BE2C (cell line): ENCODE measurements at places on chromosomes 1 and 21.

DNA sequence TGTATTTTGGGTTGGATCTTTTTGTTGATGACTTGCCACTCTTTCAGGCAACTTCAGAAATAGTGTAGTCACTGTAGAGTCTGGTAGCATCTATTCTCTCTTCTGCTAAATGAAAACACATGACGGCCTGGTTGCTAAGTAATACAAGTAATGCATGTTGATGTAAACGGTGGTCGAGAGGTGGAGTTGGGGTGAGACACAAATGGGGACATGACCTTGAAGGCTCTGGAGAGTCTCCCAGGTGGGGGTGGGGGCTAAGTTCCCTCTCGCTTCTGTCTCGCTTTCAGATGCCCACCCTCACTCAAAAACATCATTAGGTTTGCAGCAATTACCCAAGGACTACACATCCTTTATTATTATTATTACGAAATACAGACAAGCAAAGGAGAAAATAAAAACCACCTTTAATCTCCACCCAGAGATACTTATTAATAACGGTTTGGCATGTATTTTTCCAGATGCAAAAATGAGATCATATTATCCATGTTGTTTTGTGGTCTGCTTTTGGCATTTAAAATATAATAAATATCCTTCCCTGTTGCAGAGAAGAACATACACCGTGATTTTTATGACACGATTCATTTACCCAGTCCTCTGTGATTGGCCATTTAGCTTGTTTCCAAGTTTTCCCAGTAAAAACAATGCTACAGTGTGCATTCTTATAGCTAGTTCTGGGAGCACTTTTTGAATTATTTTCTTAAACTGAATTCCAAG lies 138.1 kb downstream of the MIS18A start:
- DNase-seq, result no peak

GRCh38 chr1:66069976-66070876 lies 277.5 kb downstream of the PDE4B start:
- DNase-seq, result no peak

DNA sequence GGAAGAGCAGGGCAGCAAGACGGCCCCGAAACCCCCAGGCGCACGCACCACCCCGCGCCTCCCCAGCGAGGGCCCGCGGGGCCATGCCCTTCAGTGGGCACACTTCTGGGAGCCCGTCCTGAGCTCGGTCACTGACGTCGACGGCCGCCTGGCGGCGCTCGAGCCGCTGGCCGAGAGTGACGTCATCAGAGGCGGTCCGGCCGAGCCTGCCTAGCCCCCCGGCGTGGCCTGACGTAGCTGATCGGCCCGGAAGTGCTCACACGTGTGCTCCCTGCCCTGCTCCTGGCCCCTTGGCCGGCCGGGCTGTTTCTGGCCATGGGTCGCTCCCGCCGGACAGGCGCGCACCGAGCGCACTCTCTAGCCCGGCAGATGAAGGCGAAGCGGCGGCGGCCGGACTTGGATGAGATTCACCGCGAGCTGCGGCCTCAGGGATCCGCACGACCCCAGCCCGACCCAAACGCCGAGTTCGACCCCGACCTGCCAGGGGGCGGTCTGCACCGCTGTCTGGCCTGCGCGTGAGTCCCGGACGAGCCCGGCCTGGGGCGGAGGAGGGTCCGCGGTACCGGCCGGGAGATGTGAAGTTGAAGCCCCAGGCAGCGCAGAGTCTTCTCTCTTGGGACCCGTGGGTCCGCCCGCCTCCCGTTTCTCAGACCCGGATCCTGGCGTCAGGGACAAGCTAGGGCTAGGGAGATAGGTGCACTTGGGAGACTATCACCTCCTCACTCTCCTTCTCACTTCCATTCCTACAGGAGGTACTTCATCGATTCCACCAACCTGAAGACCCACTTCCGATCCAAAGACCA lies at the start of gene ZNF593:
TSS of gene ZNF593 (plus strand) at position 240 of the 803 bp plus-strand sequence. CDS start at position 316, 76 bp downstream.
- peak; percentile 85 for DNase-seq

DNA sequence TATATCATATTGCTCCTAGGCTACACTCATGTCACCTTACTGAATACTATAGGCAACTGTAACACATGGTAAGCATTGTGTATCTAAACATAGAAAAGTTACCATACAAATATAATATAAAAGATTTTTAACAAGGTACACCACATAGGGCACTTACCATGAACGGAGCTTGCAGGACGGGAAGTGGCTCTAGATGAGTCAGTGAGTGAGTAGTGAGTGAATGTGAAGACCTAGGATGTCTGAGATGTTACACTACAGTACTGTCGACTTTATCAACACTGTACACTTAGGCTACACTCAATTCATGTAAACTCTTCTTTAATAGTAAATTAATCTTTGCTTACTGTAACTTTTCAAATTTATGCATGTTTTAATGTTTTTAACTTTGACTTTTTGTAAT lies 81.0 kb upstream of the PLD5 start:
- no peak for DNase-seq

GRCh38 chr1:119688810-119689209 lies 22.9 kb upstream of the PHGDH start:
- DNase-seq, result no peak

GRCh38 chr1:83900524-83900923 lies 98.4 kb downstream of the TTLL7 start:
- DNase-seq, result no peak

- no peak for DNase-seq
Observed at GRCh38 chr1:165431079-165431478, 13.8 kb downstream of the RXRG start.

- no peak for DNase-seq
Observed at GRCh38 chr1:66351913-66352312, 182.0 kb upstream of the SGIP1 start.
